Posterior vena cava (tissue), 2 donors: ENCODE measurements at places on chromosomes 4 and X. TPM values are rescaled to one million over a fixed set of nuclear protein-coding genes. Genes with fewer than 3 reads are reported as not detected.

FGFBP2 gene
- total RNA-seq = 1.8 TPM

LINC00632 gene
- 829 TPM for total RNA-seq

GRCh38 chr4:52864793-52865192, 2.7 kb downstream of the RASL11B start:
- DNase-seq = no peak

FABP2 gene
- total RNA-seq = not detected

CD40LG gene
- total RNA-seq = not detected

- DNase-seq = no peak
Observed at GRCh38 chr4:30783751-30784150, 63.6 kb downstream of the PCDH7 start.

DNA sequence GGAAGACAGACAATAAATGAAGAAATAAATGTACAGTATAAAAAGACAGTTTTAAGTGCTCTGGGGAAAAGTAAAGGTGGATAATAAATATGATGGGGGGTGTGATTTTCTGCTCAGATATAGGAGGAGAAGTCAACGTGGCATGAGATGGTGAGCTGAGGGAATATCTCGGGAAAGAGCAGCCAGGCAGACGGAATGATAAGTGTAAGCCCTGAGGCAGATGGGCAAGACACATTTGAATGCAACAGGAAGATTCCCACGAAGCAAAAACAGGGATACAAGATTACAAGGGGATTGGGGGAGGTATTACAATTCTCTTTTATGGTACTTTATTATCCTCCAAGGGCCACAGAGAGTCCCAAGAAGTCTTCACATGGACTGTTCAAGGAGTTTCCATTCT, 11.1 kb downstream of the ANXA3 start:
- no peak for DNase-seq
